Tibial artery (tissue), 4 donors: ENCODE measurements at places on chromosomes 2 and 18.

DNA sequence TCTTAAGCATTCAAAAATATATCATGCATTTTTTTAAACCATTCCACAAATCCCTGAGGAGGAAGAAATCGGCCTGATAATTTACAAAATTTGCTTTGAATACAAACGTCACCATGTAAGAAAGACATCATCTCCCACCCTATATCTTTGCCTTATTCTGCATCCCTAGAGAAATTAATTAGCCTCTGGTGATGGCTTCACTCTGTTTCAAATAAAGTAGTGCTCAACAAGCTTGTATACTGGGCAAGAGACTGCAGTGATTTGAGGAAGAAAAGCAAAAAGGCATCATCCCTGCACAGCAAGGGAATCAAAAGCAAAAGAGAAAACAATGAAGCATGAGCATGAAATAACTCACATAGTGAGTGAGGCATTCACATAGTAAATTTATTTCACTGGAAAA lies 375.5 kb downstream of the CDH7 start:
- H3K27me3 ChIP-seq = no peaks in the 10 kb centered on the region
- H3K36me3 ChIP-seq = no peaks in the 10 kb centered on the region
- no peaks in the 10 kb centered on the region for H3K4me1 ChIP-seq
- no peak overlapping the region for H3K4me3 ChIP-seq

DNA sequence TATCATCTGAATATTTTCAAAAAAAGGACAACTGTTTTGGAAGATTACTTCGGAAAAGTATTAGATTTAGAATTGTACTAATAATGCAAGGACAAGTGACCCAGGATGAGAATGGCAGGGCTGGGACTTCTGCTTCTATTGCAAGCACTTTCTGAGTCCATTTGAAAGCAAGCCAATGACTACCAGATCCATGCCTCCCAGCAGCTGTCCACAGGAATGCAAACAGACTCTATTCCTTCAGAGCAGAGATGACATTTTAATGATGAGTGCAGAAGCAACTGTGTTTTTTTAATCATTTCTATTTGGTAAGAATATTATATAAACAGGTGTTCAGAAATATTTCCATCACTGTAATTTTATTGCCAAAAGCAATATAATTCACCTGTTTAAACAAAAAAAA lies 456.7 kb downstream of the SOX11 start:
- H3K36me3 ChIP-seq = no peaks in the 10 kb centered on the region
- H3K4me1 ChIP-seq = no peaks in the 10 kb centered on the region
- no peak for DNase-seq
- no peak overlapping the region for H3K4me3 ChIP-seq
- H3K27me3 ChIP-seq = no peaks in the 10 kb centered on the region
- no peak overlapping the region for H3K27ac ChIP-seq

DNA sequence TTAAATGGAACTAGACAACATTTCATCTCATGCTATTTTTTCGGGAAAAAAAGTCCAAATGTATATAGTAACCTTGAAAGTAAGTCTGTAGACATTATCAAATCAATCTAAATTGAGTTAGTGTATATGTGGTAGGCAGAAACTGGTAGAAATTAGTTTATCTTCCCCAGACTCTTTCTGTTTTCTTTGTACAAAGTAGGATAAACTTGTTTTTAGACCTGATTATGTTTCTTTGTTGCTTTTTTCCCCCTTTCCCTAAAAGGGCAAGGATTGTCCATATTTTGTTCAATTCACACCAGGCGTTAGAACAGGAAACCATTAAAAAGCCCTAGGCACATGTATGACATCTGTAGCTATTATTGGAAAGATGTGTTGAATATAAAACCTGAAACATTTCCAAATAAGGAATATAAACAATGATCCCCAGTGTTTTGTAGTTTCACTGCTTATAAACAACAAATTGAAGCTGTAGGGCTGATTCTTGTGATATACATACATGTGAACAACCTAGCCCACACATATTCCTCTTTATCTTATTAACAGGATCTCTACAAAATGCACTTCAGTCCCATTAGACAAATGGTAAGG lies 528.3 kb downstream of the PARD3B start:
- no peak overlapping the region for H3K4me3 ChIP-seq
- H3K36me3 ChIP-seq = no peaks in the 10 kb centered on the region
- no peaks in the 10 kb centered on the region for H3K27me3 ChIP-seq

DNA sequence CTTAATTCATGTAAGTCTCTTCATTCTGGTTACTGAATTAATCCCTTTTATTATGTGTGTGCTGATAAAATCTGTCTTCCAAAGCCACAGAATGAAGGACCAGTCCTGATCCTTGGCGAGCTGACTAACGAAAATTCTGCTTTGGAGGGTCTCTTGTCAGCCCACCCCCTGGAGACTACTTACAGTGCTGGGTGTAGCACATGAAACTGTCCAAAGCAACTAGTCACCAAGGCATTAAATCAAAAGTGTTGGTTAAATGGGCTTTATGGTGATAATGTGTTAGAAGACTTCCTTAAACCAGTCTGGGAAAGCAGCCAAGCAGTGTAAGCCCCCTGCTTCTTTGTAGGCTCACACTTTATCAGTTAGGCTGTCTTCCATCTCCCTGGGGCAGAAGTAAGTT lies 420.2 kb downstream of the SUCLG1 start:
- no peaks in the 10 kb centered on the region for H3K27me3 ChIP-seq
- H3K4me3 ChIP-seq = no peak overlapping the region
- no peaks in the 10 kb centered on the region for H3K4me1 ChIP-seq

- H3K4me3 ChIP-seq = no peak overlapping the region
- H3K4me1 ChIP-seq = no peaks in the 10 kb centered on the region
- H3K36me3 ChIP-seq = no peaks in the 10 kb centered on the region
- no peak for DNase-seq
Measured at GRCh38 chr2:7758073-7758759, 841.0 kb downstream of the RNF144A start.

GRCh38 chr2:47269316-47270232 lies 114.5 kb upstream of the STPG4 start:
- H3K4me1 ChIP-seq = peaks cover 23% of the 10 kb centered on the region
- peak; percentile 83 for DNase-seq

DNA sequence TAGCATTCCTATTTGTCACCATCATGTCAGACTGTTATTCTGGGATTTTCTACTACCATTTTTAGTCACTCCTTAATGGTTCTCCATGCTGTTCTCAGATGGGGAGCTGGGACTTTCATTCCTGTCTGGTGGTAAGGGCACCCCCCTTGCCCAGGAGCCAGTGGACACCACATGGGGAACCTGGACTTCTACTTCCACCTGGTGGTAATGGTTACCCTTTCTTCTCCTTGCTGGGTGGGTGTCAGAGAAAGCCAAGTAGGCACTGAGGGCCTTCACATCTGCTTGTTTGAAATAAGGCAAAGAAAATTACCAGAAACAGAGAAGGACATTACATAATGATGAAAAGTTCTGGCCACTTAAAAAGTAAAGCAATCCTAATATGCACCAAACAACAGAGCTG lies 239.8 kb downstream of the FHOD3 start:
- H3K4me1 ChIP-seq = peaks cover 12% of the 10 kb centered on the region
- H3K4me3 ChIP-seq = no peak overlapping the region

- no peaks in the 10 kb centered on the region for H3K27me3 ChIP-seq
- peak overlapping the region; percentile 91 for H3K27ac ChIP-seq
- H3K4me1 ChIP-seq = peaks cover 29% of the 10 kb centered on the region
- DNase-seq = peak; percentile 95
- peaks cover 17% of the 10 kb centered on the region for H3K36me3 ChIP-seq
Measured at GRCh38 chr18:11849841-11850634, 1.2 kb upstream of the CHMP1B start.

DNA sequence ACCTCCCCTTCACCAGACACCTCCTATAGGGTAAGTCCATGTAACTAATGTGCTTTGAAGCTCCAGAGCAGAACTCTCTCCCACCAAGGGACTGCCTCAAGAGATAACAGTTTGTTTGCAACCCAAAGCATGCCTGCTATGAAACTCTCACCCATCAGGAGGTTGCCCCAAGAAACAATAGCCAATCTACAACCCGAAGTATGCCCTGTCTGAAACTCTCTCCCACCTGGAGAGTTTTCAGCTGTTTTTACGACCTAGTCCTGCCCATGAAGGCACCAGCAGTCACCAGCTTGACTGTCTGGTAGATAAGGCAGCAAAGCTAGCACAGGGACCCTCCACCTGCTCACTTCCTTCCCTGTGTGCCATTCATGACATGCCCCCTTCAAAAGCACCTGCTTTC lies 533.9 kb upstream of the CRIM1 start:
- no peak for DNase-seq
- H3K27ac ChIP-seq = no peak overlapping the region
- H3K4me1 ChIP-seq = no peaks in the 10 kb centered on the region
- no peaks in the 10 kb centered on the region for H3K36me3 ChIP-seq
- H3K4me3 ChIP-seq = no peak overlapping the region
- H3K27me3 ChIP-seq = no peaks in the 10 kb centered on the region

- H3K4me1 ChIP-seq = no peaks in the 10 kb centered on the region
- no peak overlapping the region for H3K27ac ChIP-seq
- no peak overlapping the region for H3K4me3 ChIP-seq
- no peak for DNase-seq
- no peaks in the 10 kb centered on the region for H3K27me3 ChIP-seq
Measured at GRCh38 chr2:100267751-100268150, 54.5 kb downstream of the LONRF2 start.

GRCh38 chr18:9683418-9684396 lies 24.4 kb upstream of the RAB31 start:
- peak; percentile 73 for DNase-seq
- H3K27me3 ChIP-seq = no peaks in the 10 kb centered on the region
- peak overlapping the region; percentile 73 for H3K27ac ChIP-seq
- no peaks in the 10 kb centered on the region for H3K4me1 ChIP-seq
- no peak overlapping the region for H3K4me3 ChIP-seq
- H3K36me3 ChIP-seq = no peaks in the 10 kb centered on the region
